Left ventricle myocardium superior (tissue), 1 donor: ENCODE measurements at places on chromosomes 4 and X. TPM values are rescaled to one million over a fixed set of nuclear protein-coding genes. Genes with fewer than 3 reads are reported as not detected.

Gene MAOA
- total RNA-seq = 103 TPM

Gene FAM9B
- not detected for total RNA-seq

Gene BMPR1B
- total RNA-seq = 1.8 TPM

Gene MID1
- 5.9 TPM for total RNA-seq

Gene ANXA3
- total RNA-seq = 39.6 TPM

Gene TRAPPC2
- 6.3 TPM for total RNA-seq

Gene TREX2
- 0.25 TPM for total RNA-seq

DNA sequence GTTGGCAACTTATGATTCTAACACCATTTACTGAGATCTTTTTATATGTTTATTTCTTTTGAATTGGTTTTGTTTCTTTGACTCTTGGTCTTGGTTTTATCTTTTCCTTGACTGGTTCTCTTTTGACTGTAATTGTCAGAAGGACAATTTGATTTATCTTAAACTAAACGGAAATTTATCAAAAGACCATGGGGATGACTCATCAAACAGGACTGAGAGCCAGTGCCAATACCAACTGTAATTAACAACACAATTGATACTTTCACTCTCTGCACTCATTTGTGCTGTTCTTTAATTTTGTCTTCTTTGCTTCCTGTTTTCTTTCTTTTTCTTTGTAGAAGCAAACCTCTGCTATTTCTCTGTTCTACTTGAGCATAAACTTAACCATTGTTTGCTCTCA, 776.8 kb downstream of the CCSER1 start:
- no peak for DNase-seq

DNA sequence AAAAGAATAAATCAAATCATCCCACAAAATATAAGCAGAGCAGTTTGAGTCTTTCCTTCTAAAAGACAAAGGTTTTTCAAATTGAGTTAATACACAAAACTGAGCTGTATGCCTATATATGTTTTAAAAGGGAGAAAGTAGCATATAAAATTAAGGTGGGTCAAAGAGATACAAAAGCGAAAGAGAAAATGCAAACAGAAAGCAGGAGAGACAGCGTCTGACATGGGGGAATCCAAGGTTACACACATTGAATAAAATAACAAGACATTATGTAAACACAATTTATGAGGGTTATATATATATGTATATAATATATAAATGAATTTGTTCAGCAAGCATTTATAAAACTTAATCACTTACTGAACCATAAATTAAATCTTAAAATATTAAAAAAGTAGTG, 276.1 kb upstream of the LCORL start:
- DNase-seq = no peak

GRCh38 chr4:8848507-8849265, 23.0 kb downstream of the HMX1 start:
- DNase-seq = no peak

DNA sequence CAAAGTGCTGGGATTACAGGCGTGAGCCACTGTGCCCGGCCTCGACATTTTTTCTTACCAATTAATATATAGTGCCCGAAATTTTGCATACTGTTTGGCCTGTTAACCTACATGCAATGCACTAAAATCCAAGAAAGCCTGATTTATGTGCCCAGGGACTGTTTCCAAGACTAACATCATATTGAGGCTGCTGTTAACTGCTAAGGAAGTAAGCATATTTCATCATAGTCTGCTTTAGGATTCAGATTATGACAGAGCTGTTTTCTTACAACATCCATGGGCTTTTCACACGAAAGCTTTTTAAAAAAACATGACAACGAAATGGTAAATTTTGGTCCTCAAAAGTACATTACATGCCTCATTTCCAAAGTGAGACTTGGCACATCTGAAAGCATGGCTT, 84.4 kb downstream of the STOX2 start:
- no peak for DNase-seq

GRCh38 chr4:3682236-3683076, 83.7 kb upstream of the ADRA2C start:
- no peak for DNase-seq

DNA sequence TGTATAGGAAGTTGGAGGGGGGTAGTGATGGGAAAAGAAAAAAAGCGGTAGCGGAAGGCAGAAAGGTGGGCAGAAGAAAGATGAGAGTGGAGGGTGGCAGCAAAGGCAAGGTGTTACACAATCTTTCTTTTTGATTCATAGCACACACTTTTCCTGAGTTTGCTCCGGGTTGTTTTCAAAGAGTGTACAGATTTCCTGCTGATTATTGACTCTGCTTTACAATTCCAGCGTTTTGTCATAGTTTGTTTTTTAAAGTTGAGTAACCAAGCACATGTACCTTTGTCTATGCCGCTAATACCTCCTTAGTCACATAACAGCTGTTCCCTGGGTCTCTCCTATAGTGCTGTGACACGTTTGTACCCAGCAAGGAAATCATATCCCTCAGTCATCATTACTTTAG, 50.3 kb downstream of the AGA start:
- no peak for DNase-seq

- no peak for DNase-seq
Observed at GRCh38 chr4:27716693-27717430, 856.2 kb downstream of the STIM2 start.

DNA sequence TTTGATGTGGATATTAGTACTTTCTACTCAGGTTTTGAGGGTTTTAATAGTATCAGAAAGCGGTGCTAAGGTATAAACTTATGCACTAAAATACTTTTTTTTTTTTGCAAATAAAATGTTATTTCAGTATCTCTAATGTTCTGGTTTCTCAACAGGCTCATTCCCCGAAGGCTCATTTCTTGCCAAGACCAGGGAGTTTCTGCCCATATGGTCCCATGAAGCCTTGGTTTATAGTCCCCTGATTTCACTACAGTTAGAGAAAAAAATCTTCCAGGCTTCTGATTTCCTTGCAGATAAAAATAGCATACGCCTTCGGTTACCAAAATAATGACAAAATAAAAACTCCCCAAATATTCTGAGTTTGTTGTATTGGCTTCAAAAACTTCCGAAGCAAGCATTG, 814.2 kb upstream of the PABPC4L start:
- DNase-seq = no peak

DNA sequence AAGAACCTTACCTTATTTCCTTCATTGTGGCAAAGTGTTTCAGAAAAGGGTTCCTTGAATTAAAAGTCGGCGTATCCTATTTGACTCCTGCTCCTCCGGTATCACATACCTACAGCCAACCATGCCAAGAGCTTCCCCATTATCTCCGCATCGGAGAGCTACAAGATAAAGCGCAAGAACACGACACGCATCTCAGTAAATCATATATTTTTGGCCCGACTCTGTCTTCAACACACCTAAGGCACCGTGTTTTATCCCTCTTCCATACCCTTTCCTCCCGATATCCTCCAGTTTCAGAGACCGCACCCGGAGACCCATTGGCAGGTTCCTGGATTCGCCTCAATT, 497 bp upstream of the THAP9 start:
- no peak for DNase-seq

DNA sequence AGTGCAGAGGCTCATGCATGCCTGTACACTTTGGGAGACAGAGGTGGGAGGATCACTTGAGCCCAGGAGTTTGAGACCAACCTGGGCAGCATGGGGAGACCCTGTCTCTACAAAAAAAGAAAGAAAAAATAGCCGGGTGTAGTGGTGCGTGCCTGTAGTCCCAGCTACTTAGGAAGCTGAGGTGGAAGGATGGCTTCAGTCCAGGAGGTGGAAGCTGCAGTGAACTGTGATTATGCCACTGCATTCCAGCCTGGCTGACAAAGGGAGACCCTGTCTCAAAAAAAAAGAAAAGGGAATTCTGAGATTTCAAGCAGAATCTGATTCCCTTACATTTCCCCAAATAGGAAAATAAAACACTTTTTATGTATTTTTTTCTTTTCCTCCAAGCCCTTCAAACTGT, 83.5 kb downstream of the SYNPO2 start:
- no peak for DNase-seq

- DNase-seq = peak; percentile 38
Observed at GRCh38 chr4:7653510-7654369, 219.0 kb upstream of the PSAPL1 start.

DNA sequence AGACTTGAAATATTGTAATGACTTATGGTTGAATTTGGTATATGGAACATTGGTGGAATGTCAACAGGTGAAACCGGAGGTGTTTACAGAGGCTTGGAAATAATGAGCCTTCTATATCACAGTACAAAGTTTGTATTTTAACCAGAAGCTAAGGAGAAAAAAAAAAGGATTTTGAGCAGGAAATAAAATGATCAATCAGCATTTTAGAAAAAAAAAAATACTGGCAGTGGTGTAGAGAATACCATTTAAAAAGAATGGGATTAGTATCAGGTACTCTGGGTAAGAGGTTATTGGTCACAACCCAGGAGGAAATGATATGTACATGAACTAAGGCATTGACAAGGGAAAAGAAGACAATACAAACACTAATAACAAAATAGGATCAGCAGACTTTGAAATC, 587.1 kb upstream of the HTR2C start:
- DNase-seq = no peak

DNA sequence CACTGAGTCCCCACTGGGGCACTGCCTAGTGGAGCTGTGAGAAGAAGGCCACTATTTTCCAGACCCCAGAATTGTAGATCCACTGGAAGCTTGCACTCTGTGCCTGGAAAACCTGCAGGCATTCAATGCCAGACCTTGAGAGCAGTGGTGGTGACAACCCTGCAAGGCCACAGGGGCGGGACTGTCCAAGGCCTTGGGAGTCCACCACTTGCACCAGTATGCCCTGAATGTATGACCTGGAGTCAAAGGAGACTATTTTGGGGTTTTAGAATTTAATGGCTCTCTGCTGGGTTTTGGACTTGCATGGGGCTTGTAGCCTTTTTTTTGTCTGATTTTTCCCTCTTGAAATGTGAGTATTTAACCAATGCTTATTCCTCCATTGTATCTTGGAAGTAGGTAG, 145.8 kb downstream of the MSN start:
- no peak for DNase-seq

- DNase-seq = no peak
Observed at GRCh38 chr4:176036585-176037205, 28.9 kb upstream of the WDR17 start.

- DNase-seq = peak; percentile 59
Observed at GRCh38 chr4:127506283-127506682, 126.5 kb upstream of the INTU start.

DNA sequence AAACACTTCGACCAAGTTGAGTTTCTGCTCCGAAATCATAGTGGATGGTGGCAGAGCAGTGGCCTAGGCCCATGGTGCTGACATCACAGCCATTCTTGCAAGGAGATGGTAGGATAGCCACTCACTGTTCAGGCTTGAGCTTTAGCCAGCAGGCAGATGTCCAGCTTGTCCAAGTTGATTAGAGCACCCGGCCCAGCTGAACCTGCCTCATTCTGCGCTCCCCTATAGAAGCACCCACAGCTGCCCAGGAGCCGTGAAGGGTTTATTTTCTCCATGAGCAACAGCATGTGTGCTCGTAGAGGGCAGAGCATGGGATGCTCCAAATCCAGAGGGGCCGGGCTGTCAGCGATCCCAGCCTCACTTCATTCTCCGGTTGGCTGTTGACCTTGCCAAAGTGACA, 16.2 kb downstream of the PIGG start:
- DNase-seq = no peak

DNA sequence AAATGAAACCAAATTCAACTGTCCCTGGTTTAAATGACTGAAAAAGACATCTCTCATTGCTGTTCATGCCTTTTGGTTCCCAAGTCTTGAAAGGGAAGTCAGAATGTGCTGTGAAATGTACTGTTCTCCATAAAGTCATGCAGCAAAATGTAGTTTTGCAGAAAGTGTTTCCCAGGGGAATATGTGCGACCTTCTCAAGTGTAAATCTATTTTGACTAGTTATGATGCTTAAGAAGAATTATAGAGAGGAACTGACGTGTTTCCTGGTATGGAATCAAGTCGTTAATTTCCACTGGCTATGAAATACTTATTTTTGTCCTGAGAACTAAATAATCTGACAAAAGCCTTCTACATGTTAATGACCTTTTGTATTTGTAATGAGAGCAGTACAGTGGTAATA, 223.1 kb downstream of the CLCN4 start:
- DNase-seq = no peak

GRCh38 chr4:25788703-25789238, 74.0 kb downstream of the SEL1L3 start:
- DNase-seq = no peak

DNA sequence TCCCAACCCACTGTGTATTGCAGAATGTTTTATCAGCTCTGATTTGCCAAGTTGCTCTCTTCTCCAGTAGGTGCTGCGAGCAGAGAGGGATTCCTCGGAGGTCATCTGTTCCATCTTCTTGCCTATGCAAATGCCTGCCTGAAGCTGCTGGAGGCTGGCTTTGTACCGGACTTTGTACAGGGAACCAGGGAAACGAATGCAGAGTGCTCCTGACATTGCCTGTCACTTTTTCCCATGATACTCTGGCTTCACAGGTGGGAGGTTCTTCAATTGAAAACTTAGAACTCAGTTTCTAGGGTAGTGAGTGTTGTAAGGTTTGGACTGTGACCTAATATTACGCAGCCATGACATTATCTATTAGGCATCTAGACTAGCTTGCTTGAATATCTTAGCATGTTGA, 24.9 kb downstream of the AR start:
- DNase-seq = peak; percentile 23

GRCh38 chrX:1807301-1807731, 192.5 kb downstream of the ASMT start:
- DNase-seq = no peak
